ENCODE measurements at places on chromosomes 3 and 15. TPM values are rescaled to one million over a fixed set of nuclear protein-coding genes. Genes with fewer than 3 reads are reported as not detected.

DNA sequence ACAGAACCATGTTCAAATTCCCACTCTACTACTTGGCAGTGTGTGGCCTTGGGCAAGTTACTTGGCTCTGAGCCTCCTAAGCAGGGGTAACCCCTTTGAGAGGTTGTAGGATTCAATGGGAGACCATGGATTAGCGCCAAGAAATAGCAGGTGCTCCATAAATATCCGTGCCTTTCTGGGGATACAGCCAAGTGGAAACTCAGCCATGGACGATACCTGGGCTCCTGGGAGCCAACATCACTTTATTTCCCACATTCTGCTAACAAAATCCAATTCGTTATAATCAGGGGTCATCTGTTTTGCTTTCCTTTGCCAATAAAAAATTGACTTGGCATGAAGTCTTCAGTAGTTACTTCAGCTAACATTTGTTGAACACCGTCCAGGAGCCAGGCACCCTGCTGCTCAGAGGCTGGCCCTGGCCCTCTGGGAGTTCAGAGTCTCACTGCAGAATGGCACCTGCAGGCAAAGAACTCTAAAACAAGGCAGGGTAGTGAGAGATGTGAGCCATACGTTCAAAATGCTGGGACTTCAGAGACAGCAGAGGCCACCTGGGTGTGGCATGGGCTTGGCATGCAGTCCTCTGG, 42.3 kb downstream of the ZDHHC19 start:
- DNase-seq, result no peak

- DNase-seq, result no peak
Observed at GRCh38 chr3:123540285-123540684, 44.6 kb downstream of the HACD2 start.

DNA sequence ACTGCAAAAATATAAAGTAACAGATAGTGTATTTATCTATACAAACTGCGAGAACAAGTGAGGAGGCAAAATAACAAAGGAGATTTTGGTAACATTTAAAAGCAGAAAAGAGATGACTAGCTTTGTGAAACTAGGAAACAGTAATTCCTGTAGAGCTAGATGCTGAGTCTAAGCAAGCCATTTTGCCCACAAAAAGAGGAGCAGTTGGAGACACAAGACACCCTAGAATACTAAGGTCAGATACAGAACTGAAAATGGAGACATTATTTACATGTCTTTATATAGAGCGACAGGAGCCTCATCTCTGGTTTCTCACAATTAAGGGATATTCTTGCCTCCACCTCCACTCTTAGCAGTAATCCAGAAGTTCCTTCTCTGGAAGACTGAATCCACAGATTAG, 732.4 kb upstream of the GBE1 start:
- no peak for DNase-seq

GRCh38 chr15:78732634-78733033, 78.6 kb downstream of the ADAMTS7 start:
- no peak for DNase-seq

DNA sequence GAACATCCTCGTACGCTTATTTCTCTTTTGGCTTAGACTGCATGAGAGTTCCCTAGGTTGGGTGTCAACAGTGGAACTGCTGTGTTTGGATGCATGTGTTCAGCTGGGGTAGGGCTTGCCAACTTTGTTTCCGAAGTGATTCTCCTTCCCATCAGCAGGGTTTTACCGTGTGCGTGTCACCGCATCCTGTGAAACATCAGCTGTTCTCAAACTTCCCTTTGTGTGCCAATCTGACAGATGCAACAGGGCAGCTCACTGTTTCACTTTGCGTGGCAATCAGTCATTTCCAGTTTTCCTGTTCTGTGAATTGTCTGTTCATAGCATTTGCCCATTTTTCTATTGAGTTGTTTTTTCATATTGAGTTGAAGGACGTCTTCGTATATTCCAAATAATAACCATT, 218.8 kb downstream of the VPS13C start:
- DNase-seq, result no peak

- DNase-seq, result no peak
Observed at GRCh38 chr15:73621286-73621826, 11.8 kb downstream of the NPTN start.

DNA sequence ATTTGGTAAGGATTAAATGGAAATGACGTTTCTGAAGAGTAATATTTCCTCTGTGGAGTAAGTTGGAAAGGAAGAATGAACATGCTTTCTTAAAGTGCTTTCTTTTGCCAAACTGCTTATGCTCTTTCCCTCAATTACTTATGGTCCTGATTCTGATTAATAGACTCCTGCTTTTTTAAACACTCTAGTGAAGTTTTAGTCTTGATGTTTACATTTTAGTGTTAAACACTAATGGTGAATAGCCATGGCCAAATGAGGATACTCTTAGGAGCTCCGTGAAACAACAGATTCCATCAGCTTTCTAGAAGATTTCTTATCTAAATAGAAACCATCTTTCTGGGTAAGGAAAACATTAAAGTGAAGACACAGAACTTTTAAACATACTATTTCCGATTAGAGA, 117.6 kb downstream of the P3H2 start:
- DNase-seq, result no peak

DNA sequence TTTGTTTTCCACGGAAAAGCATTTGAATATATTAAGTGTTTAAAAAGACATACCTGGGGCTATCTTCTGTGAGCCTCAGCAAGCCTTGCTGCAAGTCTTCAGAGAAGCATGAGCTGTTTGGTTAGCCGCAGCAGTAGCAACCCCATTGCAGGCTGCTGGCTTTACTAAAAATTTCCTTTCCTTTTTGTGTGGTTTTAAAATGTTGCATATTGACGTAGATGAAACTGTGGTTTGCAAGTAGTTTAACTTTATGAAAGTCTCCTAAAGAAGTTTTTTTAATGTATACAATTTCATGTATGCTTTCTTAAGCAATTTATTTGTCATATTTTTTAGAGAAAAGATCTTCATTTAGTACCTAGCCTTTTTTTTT, at the start of gene GPR171:
GPR171 (minus strand) TSS at position 166 of the 370 bp plus-strand sequence. CDS start 3,830 bp downstream, outside the sequence.
- no peak for DNase-seq

GRCh38 chr3:46409739-46410489, 2.9 kb downstream of the CCRL2 start:
- DNase-seq, result no peak

- DNase-seq, result no peak
Observed at GRCh38 chr3:85862893-85863455, 904.2 kb downstream of the CADM2 start.

DNA sequence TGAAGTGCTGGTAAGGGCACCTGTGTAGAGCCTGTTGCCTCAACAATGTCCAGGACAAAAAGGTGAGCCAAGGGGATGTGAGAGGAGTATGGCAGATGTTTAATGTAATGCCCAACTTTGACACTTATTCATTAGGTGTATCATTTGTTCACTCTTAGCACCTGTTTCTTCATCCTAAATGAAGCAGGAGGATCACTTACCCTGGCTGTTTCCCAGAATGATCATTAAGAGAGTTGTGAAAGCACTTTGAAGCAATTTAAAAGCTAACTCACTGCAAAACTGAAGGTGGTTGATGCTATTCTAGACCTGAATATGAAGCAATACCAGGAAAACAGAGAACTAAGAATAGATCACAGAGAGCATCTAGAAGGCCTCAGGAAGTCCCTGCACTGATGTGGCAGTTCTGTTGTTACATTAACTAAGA, 3.4 kb upstream of the HHLA2 start:
- DNase-seq, result no peak

DNA sequence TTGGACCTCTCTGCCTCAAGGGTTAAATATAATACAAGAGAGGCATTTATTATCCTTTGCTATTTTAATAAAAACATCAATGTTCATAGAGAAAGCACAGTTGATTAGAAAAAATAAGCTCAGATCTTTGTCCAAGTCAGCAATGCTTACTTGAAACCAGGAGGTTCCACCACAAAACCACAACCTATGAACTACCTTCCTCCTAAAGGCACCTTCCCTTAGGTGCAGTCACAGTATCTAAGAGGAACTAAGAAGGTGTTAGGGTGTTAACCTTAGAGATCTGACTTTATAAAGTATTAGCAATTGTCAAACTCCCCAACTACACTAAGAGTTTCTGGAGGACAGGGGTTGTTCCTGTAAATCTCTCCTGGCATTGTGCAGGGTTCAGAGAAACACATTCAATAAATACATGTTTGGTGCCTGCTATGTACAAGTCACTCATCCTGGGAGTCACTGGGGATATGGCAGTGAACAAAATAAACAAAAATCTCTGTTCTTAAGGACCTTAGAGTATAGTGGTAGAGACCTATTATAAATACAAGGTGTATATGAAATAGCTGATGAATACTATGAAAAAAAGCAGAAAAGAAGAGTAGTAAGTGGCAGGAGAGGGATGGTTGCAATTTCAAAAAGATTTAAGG, 208.6 kb downstream of the NFKBIZ start:
- DNase-seq, result no peak

DNA sequence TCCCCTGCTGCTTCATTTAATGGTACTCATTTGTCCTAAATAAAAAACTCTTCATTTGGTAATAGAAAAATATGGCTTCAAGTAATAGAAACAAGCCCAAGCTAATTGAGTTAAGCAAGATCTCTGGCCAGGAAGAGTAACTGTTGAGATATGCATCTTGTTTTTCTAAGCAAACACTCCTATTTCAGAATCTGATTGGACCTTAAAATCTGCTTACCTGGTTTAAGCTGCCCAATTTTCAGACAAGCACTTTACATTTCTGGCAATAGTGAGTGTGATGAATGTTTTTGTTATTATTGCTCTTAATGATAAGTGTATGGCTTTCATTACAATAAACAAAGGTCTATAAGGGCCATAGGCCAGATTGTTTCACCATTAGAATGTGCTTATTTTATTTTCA, 86.2 kb downstream of the CMSS1 start:
- no peak for DNase-seq

- DNase-seq, result no peak
Observed at GRCh38 chr3:67765575-67765974, 111.2 kb upstream of the SUCLG2 start.

DNA sequence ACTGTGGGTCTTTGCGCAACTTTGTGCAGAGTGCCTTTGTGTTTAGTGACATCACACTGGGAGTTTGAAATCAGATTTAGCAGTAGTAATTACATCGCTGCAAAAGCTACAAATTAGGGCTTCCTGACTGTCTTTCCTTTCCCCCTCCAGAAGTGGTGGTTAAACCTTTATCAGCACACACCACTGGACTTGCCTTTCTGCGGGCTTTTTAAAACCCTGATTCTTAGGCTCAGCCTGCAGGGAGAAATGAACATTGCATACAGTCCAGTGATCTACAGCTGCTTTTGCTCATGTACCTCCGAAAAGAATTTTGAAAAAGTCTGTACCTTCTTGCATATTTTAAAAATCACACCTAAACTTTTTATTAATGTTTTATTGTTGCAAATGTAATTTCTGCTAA, 219.7 kb upstream of the NAALADL2 start:
- DNase-seq, result no peak

GRCh38 chr3:183698756-183699155, 1.2 kb downstream of the YEATS2 start:
- no peak for DNase-seq

DNA sequence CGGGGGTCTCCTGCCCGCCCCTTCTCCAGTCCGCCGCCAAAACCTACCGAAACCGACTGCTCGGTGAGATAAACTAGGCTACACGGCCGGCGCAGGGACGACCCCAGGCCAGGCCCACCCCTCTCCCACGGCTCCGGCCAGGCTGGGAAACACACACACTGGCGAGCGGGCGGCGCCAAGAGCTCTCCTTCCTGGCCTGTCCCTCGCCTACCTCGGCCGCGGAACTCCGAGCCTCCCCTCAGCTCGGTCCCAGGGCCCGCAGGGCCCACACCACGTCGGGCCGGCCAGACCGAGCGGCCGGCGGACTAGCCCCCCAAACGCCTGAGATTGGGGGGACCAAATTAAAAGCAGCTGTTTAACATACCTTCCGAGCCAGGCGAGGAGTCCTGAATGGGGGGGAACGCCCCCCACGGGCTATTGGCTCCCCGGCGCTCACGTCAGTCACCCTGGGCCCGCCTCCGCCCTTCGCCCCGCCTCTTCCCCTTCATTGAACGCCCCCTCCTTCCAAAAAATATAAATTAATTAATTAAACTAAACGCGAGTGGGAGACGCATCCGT, 4.0 kb upstream of the SIN3A start:
- no peak for DNase-seq

DNA sequence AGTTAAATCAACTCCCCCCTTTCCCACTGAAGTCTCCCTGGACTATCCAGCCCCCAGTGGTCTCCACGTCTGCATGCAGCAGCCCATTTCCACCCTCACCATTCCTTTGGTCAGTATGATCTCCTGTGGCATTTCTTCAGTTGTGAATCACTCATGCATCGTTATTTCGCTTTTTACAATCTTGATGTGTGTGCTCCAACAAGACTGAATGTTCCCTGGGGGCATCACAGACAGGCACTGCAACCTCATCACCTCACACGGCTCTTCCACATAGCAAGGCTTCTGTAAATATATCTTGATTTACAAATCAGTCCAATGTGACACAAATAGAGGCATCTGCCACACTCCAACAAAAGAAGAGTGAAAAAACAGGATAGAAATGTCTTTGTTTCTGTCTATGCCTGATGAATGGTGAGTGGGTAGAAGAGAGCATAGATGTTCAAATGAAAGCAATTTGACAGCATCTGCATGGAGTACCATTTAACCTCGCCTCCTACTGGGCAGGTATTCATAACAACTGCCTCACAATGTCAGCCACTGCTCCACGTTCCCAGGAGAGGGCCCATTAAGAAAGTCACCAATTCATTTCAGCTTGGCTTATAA, 5.2 kb downstream of the HEG1 start:
- no peak for DNase-seq

DNA sequence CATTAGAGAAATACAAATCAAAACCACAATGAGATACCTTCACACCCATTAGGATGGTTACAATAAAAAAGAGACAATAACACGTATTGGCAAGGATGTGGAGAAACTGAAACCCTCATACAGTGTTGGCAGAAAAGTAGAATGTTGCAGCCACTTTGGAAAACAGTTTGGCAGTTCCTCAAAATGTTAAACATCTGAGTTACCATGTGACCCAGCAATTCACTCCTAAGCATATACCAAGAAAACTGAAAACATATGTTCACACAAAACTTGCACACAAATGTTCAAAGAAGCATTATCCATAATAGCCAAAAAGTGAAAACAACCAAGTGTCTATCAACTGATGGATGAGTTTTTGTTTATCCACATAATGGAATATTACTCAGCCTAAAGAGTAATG, 166.9 kb upstream of the FAM3D start:
- DNase-seq, result no peak

The AGTR1 gene
- total RNA-seq, result not detected

The CLDN18 gene
- total RNA-seq, result not detected

The MRPL46 gene
- 22.2 TPM for total RNA-seq

The HHLA2 gene
- not detected for total RNA-seq

The DUOXA1 gene
- total RNA-seq, result 0.27 TPM

The IFT80 gene
- 24.7 TPM for total RNA-seq

The FRMD4B gene
- total RNA-seq, result 13.6 TPM
